ENCODE measurements at places on chromosomes 12 and 14.

DNA sequence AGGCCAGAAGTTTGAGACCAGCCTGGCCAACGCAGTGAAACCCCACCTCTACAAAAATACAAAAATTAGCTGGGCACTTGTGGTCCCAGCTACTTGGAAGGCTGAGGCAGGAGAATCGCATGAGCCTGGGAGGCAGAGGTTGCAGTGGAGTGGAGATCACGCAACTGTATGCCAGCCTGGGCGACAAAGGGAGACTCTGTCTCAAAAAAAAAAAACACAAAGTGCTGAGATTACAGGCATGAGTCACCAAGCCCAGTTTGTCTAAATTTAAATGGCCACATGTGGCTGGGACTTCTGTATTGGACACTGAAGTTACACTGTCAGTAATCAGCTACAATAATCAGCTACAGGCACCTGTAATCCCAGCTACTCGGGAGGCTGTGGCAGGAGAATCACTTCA is 100.9 kb upstream of the AEBP2 start:
- DNase-seq = no peak

DNA sequence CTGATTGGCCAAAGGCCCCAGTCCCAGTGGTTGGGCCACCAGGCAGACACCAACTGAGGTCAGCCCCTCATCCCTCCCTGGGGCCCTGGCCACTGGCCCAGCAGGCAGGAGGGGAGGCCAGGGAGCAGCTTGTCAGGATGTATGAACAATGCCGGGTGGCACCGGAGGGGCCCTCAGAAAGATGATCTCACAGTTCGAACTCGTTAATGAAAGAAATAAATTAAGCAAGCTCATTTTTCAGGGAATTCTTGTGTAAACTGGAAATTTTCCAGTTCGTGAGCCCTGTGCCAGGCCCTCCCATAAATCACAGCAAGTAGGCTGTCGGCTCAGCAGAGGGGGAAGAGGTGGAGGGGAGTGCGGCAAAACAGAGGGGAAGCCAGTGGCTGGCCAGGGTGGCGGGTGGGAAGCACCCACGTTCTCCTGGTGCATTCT is 177.0 kb upstream of the VASH1 start:
- DNase-seq = no peak

- no peak for DNase-seq
These were observed 50.7 kb downstream of the TPCN1 start for GRCh38 chr12:113271853-113272561.

DNA sequence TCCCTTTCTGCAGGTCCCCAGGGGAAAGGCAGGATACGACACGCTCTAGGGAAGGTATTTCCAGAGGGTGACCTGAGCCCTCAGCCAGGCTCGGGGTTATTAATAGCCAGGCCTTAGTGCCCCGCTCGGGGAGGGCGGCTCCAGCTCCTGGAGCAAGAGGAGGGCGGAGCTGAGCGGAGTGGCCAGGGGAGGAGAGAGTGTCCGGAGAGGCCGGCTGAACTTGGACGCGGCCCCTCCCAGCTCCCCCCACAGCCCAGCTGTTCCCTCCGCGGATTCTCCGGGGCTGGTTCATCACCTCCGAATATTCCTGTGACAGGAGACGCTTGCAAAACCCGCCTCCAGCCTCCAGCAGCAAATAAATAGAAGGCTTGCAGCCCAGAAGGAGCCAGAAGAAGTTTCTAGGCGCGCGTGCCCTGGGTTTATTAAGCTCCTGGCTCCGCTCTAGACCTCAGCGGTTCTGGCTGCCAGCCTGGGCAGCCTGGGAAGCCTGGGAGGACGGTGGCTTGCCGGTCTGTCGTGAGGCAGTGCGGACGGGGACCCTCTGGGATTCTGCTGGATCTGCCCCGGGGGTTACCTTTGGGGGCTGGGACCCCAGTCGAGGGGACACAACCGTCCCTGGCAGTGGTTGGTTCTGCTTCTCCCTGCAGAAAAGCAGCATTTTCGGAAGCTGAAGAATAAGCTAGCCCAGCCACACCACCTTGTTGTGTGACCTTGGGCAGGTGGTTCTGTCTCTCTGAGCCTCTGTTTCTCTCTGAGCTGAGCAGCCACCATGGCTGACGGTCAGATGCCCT is at the start of gene HSPB8:
TSS of gene HSPB8 (plus strand) at position 388 of the 791 bp plus-strand sequence. CDS start at position 770, 382 bp downstream.
- DNase-seq = peak; percentile 83

DNA sequence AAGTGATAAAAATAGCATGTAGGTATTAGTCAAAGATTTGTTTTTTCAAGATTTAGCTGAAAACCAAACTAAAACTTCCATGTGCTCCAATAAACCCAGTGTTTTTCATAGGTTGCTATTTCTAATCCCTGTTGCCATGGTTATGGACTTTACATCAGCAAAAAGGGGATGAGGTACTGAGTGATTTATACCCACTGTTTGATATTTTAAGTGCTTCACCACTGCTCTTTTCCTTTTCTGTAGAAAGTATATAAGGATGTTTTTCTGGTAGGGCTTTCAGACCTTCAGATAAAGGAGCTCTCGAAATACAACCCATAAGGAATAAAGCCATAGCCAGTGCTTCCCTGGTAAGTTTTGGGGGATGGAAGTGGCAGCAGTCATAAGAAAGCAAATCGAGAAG is at the start of gene OTOGL:
TSS of gene OTOGL (plus strand) at position 279 of the 400 bp plus-strand sequence. CDS start 109,895 bp downstream, outside the sequence.
- DNase-seq = no peak

- DNase-seq = no peak
These were observed 152.6 kb upstream of the NOS1 start for GRCh38 chr12:117514016-117514415.

DNA sequence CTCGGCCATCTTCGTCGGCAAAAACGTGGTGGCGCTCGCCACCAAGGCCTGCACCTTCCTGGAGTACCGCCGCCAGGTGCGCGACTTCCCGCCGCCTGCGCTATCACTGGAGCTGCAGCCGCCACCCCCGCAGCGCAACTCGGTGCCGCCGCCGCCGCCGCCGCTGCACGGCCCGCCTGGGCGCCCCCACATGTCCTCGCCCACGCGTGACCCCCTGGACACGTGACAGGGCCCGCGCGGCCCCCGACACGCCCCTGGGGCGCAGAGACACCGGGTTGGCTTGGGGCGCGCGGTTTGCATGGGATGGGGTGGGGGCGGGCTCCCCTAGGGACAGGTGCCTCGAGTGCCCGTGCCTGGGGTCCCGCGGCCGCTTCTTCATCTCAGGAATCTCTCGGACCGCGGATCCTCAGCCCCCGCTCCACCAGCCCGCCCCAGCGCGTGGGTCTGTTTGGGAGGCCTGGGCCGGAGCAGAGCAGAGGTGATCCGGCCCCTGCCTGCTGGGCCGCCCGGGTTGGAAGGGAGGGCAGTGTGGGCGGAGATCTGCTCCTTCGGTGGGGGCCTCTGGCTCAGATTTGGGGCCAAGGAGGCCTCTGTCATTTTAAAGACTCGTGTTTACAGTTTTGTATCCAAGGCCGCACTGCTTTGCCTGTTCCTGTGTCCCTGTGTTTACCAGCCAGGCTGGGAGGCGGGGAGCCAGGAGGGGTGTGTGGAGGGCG is 3.3 kb downstream of the TMEM121 start:
- no peak for DNase-seq

DNA sequence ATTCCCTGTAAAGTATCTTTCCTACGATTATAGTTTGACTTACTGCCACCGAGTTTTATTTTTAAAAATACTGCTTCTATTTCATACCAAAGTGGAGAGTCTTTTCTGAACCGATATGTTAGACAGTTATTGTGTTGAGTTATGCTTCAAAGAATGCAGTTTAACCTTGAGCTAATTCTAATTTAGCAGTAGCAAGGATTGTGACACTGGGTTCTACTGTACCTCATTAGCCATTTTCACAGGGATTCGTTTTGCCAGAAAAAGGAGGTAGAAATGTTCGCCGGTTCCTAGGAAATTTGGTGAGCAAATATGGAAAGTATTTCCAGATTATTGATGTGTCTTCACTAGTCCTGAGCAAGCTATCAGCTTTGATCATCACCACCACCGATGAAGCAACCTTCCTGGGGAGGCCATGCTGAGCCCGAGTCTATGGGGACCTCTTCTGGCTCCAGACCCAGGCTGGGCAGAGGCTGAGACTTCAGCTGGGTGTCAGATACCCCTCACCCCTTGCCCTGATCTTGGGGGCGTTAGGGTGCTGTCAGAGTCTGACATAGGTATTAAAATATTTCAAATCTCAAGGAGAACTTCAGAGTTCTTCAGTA is 13.6 kb downstream of the GLRX5 start:
- DNase-seq = no peak

- DNase-seq = peak; percentile 78
These were observed 9.1 kb downstream of the NEMP1 start for GRCh38 chr12:57069523-57069922.

- DNase-seq = no peak
These were observed 379.4 kb upstream of the RGS6 start for GRCh38 chr14:71552809-71553208.

- DNase-seq = no peak
These were observed 143.3 kb upstream of the BCL2L14 start for GRCh38 chr12:11927286-11927935.

GRCh38 chr12:18749386-18749957 is 11.6 kb downstream of the CAPZA3 start:
- no peak for DNase-seq

DNA sequence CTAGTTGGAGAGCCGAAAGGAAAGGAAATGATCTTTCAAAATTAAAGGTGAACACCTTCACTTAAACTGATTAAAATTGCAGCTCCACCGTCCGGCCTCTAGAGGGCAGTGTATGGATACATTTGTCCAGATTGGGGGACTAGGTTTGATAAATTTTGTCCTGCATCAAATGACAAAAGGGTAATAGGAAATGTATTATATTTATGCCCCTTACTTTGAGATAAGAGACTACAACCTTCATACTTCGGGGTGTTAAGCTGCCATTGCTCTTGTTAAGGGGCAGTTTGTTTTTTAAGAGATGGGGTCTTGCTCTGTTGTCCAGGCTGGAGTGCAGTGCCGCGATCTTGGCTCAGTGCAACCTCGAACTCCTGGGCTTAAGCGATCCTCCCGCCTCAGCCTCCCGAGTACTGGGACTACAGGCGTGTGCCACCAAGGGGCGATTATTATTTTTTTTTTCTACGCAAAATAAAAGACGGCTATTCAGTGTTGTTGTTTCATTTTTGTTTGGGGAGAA is 818 bp upstream of the SUOX start:
- peak; percentile 68 for DNase-seq

GRCh38 chr14:98341211-98341610 is 930.8 kb downstream of the BCL11B start:
- no peak for DNase-seq

DNA sequence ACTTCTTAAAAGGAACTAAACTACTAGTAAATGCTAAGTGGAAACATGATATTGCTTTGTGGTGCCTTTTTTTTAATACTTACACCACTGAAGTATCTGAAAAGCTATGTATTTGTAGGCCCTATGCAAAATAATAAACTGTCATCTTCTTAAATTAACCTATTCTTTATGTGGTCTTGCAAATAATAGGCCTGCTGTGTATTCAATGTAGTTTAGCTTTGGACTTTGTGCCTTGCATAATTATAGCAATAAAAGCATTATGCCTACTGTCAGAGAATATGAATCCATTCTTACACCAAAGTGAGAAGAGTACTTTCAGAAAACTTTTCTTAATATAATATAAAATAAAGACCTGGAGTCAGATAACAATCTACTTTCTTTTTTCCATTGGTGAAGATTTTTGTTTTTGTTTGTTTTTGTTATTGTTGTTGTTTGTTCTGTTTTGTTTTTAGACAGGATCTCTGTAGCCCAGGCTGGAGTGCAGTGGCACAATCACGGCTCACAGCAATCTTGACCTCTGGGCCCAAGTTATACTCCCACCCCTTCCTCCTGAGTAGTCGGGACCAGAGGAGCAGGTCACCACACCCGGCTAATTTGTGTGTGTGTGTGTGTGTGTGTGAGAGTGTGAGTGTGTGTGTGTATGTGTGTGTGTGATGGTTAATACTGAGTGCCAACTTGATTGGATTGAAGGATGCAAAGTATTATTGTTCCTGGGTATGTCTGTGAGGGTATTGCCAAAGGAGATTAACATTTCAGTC is 213.8 kb downstream of the SLC6A15 start:
- DNase-seq = no peak

DNA sequence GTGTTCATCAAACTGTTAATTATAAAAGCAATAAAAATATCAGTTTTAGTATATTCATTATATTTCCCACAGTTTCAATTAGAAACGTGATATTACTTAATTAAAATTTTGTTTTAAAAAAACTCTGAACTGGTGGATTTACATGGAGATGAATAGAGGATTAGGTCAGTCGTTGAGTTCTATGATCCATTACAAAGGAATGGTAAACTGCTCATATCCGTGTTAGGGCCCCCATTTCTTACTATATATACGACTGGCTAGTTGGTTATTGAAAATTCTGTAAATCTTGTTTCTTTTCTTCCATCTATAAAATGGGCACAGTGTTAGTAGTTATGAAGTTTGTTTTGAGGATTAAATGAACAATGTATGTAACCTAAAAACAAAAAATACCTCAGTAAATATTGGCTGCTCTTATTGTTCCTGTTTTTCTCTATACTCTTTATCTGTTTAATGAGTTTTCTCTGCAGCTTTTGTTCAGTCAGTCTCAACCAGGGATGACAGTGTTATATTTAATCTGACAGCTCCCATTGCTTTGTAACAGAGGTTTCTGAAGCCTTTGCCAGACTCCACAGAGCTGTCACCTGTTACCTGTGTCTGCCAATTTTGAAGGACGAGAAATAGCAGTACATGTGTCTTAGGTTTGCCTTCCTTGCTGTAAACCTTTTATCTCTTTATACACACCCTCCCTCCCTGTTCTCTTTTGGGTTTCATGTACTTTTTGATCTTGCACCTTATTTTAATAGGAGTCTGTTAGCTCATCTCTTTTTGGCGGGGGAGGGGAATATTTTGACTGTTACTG is 41.5 kb downstream of the FRS2 start:
- DNase-seq = no peak

GRCh38 chr12:1644534-1645438 is 15.8 kb downstream of the WNT5B start:
- DNase-seq = no peak

DNA sequence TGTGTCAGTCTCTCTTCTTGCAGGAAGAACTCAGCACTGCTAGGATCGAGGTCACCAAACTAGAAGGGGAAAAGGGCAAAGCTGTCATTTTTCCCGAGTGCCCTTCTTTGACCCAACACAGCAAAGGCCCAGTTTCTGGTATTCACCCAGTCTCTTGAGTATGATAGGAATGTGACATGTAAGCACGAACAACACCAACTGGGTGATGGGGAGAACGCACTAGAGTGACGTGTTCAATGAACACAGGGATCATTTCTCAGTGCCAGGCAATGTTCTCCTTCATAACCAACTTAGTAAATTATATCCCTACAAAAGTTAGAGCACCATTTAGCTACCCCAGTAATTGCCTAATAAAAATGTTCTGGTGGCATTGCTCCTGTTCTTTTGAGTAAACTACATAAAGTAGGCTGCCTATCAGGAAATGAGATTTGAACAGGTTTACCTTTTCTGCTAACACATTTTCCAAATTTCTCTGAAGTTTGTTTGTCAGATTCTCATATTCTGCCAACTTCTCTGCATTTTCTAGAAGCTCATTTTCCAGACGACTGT is 64.5 kb downstream of the NIN start:
- DNase-seq = peak; percentile 93

DNA sequence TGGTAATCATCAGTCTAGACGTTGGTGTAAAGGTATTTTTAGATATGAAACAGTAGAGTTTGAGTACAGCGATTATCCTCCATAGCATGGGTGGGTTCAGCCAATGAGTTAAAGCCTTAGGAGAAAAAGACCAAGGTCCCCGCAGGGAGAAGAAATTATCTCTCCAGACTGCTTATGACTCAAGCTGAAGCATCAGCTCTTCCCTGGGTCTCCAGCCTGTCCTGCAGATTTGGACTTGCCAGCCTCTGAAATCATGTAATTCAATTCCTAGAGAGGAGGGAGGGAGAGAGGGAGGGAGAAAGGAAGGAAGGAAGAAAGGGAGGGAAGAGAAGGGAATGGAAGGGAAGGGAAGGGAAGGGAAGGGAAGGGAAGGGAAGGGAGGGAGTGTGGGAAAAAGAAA is 12.0 kb upstream of the DTX1 start:
- no peak for DNase-seq

Data from NCI-H460 (cell line).